ENCODE measurements at places on chromosomes 4 and X.

GRCh38 chr4:1975880-1976279 lies 32.9 kb downstream of the NELFA start:
- DNase-seq, result no peak

DNA sequence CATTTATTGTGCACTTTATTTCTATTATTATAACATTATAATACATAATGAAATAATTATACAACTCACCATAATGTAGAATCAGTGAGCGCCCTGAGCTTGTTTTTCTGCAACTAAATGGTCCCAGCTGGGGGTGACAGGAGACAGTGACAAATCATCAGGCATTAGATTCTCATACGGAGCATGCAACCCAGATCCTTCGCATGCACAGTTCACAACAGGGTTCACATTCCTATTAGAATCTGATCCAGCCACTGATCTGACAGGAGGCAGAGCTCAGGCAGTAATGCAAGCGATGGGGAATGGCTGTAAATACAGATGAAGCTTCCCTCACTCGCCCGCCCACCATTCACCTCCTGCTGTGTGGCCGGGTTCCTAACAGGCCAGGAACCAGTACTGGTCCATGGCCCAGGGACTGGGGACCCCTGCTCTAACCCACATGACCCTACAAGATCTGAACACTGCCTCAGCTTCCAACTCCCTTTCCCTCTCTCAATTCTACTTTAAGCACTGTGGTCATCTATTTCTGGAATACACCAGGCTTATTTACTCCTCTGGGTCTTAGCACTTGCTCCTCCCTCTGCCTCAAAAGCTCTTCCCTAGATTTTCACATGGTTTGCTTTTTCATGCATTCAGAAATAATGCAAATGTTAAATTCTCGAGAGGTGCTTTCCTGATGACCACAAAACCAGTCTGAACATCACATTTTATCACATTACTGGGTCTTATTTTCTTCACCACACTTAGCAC lies 166.8 kb upstream of the HCCS start:
- DNase-seq, result no peak

- no peak for DNase-seq
Observed at GRCh38 chr4:12658146-12658545, 826.0 kb downstream of the RAB28 start.

GRCh38 chrX:115047181-115047580 lies 29.8 kb upstream of the IL13RA2 start:
- DNase-seq, result no peak

GRCh38 chr4:183183906-183184535 lies 85.0 kb downstream of the WWC2 start:
- no peak for DNase-seq

- no peak for DNase-seq
Observed at GRCh38 chr4:126023896-126024295, 709.1 kb downstream of the FAT4 start.

- DNase-seq, result no peak
Observed at GRCh38 chr4:177287255-177287654, 22.4 kb upstream of the NEIL3 start.

GRCh38 chrX:68183612-68184214 lies 249.6 kb downstream of the OPHN1 start:
- DNase-seq, result no peak

GRCh38 chr4:174222266-174222872 lies 61.1 kb downstream of the FBXO8 start:
- no peak for DNase-seq

DNA sequence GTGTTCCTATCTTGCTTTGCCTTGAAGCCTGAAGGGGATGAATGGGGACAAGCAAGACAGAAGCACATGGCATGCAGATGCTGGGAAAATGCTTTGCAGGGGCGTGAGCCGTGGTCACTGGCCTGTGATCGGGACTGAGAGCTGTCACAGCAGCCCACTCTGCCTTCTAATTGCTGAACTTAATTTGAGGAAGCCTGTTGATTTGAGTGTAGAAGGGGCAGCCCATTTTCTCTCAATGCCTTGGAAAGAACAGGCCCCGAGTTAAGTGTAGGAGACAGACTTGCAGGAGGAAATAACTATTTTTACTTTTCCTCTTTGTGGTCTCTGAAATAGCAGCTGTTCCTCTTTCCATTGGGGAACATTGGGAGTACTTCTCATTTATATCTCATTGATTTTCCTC lies 26.1 kb upstream of the TBC1D1 start:
- no peak for DNase-seq
